ENCODE measurements at places on chromosomes 6 and 20. TPM values are rescaled to one million over a fixed set of nuclear protein-coding genes. Genes with fewer than 3 reads are reported as not detected.
A peak's percentile ranks its signal among the peaks of the same experiment; 100 is the strongest.

- H3K27me3 ChIP-seq: no peaks in the 10 kb centered on the region
- H3K27ac ChIP-seq: no peak overlapping the region
- peaks cover 6% of the 10 kb centered on the region for H3K36me3 ChIP-seq
- H3K4me3 ChIP-seq: no peak overlapping the region
- DNase-seq: no peak
These were observed 678.8 kb upstream of the MARCKS start for GRCh38 chr6:113178349-113178748.

Gene EBF4
- 23.2 TPM for total RNA-seq

- peaks cover 20% of the 10 kb centered on the region for H3K4me1 ChIP-seq
- H3K36me3 ChIP-seq: peaks cover 3% of the 10 kb centered on the region
- DNase-seq: no peak
- no peak overlapping the region for H3K4me3 ChIP-seq
- H3K27me3 ChIP-seq: no peaks in the 10 kb centered on the region
These were observed 22.9 kb upstream of the DDR1 start for GRCh38 chr6:30861257-30862048.

DNA sequence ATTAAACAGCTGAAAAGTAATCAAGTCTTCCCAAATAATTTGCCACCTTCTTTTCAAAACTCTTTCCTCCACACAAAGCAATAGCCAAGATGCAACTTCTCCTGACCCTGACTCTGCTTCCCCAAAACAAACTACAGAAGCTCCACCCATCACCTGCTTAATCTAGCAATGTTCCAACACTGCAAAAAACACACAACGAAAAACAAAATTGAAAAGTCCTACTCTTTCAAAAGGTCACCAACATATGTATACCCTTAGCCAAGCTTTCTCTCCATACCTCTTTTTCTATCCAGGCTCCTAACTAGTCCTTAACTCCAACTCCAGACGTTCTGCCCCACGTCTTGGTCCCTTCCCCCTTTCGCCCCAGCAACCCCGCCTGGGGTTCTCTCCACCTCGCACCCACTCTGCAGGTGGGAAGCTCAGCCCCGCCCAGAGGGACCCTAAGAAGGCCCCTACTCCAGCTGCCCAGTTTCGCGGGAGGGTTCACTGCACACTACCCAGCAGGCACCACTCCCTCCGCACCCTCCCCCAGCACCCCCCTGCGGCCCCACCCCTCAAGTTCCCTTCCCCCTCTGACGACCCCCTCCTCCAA lies 717 bp downstream of the CSNK2A1 start:
- peaks cover 26% of the 10 kb centered on the region for H3K27me3 ChIP-seq
- no peak for DNase-seq
- peak overlapping the region; percentile 87 for H3K4me3 ChIP-seq
- H3K4me1 ChIP-seq: peaks cover 51% of the 10 kb centered on the region
- H3K27ac ChIP-seq: peak overlapping the region; percentile 4
- H3K36me3 ChIP-seq: peaks cover 24% of the 10 kb centered on the region

Gene ULBP2
- total RNA-seq: 0.30 TPM

- H3K4me3 ChIP-seq: peak overlapping the region; percentile 83
- no peak for DNase-seq
- H3K36me3 ChIP-seq: no peaks in the 10 kb centered on the region
- peaks cover 41% of the 10 kb centered on the region for H3K27me3 ChIP-seq
- no peak overlapping the region for H3K27ac ChIP-seq
- H3K4me1 ChIP-seq: peaks cover 10% of the 10 kb centered on the region
These were observed 33.8 kb upstream of the SCRT2 start for GRCh38 chr20:709423-709822.

DNA sequence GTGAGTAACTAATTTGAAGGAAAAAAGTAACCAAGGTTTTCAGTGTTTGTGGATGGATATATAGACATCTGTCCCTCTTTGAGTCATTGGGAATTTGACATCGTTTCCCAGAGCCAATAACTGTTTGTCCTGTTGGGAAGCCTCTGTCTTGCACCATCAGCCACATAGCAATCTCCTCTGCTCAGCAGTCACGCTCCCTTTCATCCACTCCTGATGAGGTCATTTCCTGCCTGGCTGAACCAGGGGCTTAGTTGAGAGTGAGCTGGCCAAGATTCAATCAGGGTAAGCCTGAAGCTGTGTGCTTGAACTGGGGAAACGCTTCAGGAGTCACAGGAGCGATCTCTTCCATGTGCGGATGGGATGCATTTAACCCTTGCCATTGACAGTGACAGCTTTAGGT lies 121.5 kb upstream of the FOXQ1 start:
- H3K36me3 ChIP-seq: no peaks in the 10 kb centered on the region
- H3K4me3 ChIP-seq: no peak overlapping the region
- H3K27me3 ChIP-seq: peaks cover 10% of the 10 kb centered on the region
- no peaks in the 10 kb centered on the region for H3K4me1 ChIP-seq
- H3K27ac ChIP-seq: no peak overlapping the region

DNA sequence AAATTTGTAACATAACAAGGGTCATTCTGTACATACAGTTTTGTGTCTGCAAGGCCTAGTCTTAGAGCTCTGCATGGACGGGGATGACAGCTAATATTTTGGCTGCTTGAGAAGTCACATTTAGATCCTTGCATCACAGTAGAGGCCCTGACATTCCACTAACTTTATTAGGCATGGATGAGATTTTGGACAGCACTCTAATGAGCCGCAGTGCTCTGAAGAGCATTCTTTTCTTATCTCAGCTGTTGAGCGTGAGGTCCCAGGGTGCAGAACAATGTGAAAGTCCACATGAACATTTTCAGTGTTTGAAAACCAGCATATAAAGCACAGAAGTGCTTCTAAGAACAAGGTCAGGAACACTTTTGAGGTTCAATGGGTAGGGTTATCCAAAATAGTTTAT lies 58.9 kb downstream of the IPCEF1 start:
- no peaks in the 10 kb centered on the region for H3K27me3 ChIP-seq
- H3K36me3 ChIP-seq: peaks cover 2% of the 10 kb centered on the region
- peaks cover 22% of the 10 kb centered on the region for H3K4me1 ChIP-seq
- no peak for DNase-seq

DNA sequence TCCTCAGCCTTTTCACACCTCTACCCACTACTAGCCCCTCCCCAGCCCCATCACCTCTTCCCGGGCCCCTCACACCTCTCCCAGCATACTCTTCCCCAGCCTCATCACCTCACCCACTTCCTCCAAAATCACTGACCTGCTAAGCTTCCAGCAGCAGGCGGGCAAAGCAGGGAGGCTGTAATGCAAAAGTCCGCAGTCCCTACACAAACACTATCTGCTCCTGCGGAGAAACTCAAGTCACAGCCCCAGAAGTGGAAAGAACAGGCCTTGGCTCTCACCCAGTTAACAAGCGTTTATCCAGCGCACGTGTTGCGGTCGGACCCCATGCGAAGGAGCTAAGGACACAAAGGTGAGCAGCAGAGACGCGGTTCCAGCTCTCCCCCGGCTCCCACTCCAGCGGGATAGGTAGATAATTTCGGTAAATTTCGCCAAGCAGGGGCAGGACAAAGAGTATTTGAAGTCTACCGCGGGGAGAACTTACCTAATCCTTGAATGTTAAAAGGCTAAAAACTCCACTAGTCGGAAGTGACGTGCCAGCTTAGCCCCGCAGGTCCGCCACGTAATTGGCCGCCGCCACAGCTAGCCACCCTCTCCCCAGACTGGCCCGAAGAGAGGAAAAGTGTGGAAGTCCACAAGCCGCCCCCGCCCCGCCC lies 728 bp upstream of the TRIM39 start:
- H3K27me3 ChIP-seq: no peaks in the 10 kb centered on the region
- DNase-seq: no peak
- H3K4me3 ChIP-seq: peak overlapping the region; percentile 97
- H3K4me1 ChIP-seq: peaks cover 48% of the 10 kb centered on the region

DNA sequence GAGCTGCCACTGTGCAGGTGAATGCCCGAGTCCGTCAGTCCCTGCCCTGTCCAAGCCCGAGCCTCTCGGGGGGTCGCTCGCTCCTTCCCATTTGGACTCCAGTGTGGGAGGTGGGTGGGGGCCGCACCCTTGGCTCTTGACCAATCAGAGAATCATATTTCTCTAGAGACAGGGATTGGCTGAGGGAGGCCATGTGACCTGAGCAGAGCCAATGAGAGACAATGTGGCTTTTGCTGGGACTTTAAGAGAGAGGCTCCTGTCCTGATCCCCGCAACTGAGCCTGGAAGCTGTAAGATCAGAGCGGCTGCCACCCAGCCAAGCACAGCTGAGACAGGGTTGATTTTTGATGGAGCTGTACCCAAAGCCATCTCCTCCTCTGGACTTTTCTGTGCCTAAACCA lies 199.3 kb downstream of the TFAP2C start:
- no peaks in the 10 kb centered on the region for H3K36me3 ChIP-seq
- no peak for DNase-seq
- H3K27me3 ChIP-seq: peaks cover 44% of the 10 kb centered on the region
- H3K27ac ChIP-seq: no peak overlapping the region
- peaks cover 34% of the 10 kb centered on the region for H3K4me1 ChIP-seq
- no peak overlapping the region for H3K4me3 ChIP-seq
